ENCODE measurements at places on chromosomes 5 and 9.

- no peak for DNase-seq
These were observed 687 bp downstream of the LYSMD3 start for GRCh38 chr5:90528601-90529193.

DNA sequence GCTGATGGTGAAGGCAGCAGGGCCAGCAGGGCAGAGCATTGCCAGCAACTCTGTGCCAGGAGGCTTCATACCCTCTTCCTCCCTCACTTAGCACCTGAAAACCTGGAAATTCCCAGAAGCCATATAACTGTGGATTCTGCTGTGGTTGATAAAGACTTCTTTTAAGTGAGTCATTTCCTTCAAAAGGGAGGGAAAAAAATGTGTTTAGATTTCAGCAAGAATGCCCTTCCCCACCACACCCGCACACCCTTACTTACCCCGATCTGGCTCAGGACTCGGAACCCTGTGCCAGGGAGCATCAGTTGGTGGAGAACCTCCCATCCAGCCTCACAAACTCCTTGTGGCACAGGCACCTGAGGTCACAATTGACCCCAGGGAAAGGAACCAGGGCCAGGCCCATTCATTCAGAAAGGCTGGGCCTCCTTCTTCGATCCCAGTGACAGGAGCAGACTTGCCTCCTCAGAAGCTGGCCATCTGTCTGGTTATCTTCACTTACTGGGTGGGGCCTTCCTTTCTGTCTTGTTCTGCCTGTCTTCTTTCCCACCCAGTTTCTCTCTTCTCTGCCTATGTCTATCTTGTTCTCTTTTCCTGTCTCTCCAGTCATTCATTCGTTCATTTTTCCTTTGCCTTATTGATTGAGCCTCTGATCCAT is 62.6 kb downstream of the PLAC8L1 start:
- DNase-seq = no peak

DNA sequence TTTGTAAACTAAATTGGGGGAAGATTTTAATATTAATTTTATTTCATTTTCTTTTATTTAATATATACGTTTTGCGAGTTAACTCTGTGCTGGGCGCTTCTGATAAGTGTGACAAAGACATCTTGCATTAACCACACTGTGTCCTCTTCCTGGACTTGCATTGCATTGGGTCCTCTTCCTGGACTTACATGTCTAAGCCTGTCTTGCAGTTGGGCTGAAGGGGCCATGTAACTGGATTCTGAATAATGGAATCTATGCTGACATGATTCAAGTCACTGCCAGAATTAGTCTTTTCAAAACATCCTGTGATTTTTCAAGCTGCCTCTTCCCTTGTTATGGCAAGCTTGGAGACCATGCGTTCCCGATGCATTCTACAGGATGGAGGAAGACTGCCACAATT is 122.6 kb downstream of the TRIM32 start:
- DNase-seq = no peak

- no peak for DNase-seq
These were observed 10.9 kb upstream of the MOB3B start for GRCh38 chr9:27540502-27540901.

DNA sequence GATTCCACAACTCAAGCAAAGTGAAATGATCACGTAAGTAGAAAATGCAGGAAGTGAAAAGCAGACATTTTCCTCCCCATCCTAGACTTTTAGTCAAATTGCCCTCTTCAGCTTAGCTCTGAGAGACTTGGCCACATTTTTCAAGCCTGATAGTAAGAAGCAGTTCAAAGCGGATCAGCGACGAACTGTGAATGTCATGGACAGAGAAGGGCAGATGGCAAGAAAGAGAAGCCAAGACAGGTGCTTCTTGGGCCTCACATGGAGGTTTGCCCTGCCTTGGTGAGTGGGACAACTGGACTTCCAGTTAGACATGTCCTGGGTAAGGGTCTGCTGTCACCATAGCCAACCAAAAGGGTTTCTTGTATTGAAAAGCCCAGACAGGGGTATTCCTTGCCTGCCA is 291.5 kb downstream of the MED10 start:
- no peak for DNase-seq

DNA sequence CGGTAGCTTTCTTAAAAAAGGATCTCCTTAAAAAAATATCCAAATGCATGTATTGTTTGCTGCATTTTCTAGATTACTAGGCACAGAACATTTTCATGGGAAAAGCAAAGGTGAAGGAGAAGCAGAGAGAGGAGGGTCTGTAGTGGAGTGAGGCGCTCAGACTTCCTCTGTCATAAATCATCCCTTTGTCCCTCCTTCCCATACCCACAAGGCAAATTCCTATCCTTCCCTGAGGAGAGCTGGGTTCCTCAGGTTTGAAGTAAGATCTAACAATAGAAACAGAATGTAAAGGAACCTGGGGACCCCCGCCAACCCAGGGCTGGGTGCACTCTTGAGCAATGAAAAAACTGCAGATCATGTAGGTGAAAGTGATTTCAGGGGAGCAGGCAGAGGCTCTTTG is 149.2 kb upstream of the ANKH start:
- DNase-seq = no peak

DNA sequence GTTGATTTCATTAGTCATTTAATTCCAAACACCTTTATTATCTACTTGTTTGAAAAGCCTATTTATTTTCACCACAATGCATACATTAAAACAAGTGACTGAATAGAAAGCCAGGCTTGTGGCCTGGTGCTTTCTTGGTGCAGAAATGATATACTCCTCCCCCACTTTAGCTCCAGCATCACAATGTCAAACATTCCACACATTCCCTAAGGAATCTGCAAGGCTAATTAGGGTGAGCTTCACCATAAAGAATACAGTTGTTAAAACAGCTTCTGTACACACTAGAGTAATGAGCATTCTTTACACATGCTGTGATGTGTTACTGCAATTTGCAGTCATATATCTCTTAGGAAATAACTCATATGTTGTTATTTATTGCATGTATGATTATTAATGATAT is 705.7 kb downstream of the CETN3 start:
- DNase-seq = no peak

- no peak for DNase-seq
These were observed 1.0 kb downstream of the ELAVL2 start for GRCh38 chr9:23824830-23825591.

DNA sequence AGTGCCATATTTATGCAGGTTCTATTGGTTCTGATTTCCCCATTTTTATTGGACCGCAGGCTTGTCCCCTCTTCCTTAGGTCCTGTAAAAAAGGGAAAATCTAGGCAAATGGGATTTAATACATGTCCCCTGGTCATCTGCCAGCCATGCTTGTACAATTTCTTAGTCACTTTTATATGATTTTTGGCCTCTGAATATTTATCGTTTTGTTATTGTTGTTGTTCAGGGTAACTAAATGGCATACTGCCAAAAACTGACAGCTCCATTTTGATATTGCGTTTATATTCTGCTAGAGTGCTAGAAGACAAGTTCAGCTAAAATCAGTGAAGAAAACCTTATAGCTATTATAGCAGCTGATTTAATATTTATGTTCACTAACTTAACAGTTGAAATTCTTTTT is 770.2 kb upstream of the FAM174A start:
- no peak for DNase-seq

GRCh38 chr9:38682713-38683112 is 37.2 kb downstream of the FAM240B start:
- no peak for DNase-seq

- no peak for DNase-seq
These were observed 276.5 kb upstream of the TYRP1 start for GRCh38 chr9:12416716-12417115.

DNA sequence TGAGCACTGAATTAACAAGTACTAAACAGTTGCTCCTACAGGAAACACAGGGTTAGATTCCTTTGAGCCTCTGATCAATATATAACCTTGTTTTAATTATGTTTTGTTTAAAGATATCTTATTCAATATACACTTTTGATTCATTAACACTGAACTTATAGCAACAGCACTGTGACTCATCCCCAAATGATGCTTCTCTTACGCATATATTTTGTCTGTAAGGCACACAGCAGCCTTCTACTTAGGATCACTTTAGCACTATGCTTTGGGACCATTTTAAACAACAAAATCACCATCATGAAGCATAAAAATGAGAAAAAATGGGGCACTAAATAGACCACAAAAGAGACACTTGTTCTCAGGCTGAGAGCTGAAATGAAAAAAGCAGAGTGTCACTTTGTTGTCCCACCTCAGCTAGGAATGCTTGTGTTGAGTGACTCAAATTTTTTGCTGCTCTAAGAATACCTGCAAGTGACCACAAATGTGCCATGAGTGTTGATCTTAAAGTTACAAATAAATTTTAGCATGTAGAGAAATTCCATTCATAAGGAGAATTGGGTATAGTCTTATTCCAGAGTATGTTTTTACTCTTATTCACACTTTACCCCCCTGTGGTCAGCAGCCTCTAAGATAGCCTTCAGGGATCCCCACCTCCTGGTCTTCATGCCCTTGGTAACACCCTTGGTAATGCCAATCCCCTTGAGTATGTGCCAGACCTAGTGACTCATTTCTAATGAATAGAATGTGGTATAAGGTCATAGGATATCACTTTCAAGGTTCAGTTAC is 252.7 kb upstream of the IL12B start:
- no peak for DNase-seq

DNA sequence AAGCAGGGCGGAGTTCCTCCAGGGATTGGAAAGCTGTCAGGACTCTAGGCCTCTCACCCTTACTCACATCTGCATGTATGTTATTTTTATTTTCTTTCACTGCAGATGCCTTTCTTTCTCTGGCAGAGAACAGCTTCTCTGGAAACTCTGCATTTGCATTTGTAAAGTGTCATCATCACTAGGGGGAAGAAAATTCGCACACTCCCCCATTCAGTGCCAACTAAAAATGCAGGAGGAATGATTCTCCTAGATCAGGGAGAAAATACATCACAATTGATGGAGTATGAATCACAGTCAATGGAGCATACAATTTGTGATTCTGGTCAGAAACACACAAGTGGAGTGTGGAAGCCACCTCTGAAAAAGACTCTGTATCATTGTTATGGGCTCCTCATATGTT is 351.4 kb upstream of the FTMT start:
- no peak for DNase-seq

- no peak for DNase-seq
These were observed 2.6 kb downstream of the SLC2A6 start for GRCh38 chr9:133476036-133476931.

GRCh38 chr9:107732781-107733522 is 243.4 kb upstream of the KLF4 start:
- DNase-seq = no peak

DNA sequence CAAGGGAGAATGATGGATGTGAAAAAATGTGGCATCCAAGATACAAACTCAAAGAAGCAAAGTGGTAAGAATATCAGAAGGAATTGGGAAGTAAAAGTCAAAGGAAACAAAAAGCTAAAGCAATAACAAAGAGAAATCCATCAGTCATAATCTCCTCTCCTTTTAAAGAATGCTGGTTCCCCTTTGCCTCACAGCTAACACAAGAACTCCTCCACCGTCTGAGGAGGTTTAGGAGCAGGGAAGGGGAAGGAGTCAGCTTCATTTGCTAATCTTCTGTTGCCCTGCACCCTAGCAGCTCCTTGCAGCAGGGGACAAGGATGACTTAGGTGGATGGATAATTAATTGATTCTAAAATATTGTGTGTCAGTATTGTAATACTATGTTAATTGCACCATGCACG is 16.4 kb downstream of the CD274 start:
- no peak for DNase-seq

DNA sequence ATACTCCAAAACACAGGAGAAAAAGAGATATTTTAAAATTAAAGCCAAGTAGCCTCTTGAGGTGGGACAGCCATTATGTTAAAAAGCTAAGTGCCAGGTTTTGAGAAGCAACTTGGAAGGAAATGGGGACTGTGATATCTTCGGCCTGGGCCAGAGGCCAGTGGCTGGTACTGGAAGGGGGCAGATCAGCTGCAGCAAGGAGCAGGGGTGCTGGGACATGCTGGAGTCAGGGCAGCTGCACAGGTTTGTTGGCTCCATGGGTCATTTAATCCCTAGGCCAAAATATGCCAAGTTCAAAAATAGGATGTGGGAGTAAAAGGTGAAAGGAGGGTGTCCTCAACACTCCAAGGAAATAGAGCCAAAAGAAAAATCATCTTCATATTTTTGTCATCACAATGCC is 30.0 kb downstream of the ADRB2 start:
- no peak for DNase-seq

GRCh38 chr5:172565931-172566665 is 75.0 kb upstream of the NEURL1B start:
- DNase-seq = no peak

GRCh38 chr5:93300309-93300923 is 280.6 kb downstream of the NR2F1-AS1 start:
- DNase-seq = no peak

DNA sequence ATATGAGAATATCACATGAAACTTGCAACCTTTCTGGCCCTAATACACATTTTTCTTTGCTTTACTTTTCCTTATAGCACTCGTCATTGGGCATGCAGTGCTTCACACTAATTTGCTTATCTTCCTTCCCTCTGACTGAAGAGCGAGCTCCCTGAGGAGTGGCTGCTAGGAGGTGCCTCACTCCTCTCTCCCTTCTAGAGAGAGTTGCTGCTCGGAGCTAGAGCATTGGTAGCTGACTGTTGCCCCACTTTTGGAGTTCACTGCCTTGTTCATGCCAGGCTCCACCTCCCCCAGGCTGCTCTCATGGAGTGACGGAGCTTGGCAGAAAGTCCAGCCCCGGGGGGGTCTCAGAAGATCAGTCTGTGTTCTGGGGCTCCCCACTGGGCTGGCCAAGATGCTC is 413.2 kb downstream of the MED10 start:
- no peak for DNase-seq

DNA sequence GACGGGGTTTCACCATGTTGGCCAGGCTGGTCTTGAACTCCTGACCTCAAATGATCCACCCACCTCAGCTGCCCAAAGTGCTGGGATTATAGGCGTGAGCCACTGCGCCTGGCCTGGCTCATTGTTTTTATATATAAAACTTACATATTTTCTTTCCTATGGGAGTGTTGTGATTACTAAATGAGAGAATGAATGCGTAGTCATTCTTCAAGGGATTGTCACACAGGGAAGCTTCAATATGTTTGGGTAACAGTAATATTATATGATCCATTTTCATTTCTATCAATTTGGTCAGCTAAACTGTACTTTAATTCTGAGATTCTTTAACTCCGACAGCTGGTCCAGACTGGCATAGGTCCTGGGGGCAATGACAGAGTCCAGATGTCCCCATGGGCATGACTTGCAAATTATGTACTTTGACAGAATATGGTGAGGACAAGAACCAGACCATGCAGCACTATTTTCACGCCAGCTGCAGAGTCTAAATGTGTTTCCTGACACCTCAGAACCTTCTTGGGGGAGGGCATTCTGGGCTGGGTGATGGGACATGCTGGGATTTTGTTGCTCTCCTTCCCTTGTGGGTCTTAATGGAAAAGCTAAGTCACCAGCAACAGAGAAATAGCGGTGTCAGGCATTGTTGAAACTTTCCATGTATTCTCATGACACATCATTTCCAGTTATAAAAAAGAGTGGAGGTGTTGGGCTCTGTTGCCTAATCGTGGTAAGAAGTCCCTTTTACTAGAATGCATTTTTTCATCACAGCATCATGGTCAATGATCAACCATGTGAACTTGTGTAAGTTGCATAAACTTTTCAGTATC is 40.9 kb upstream of the TNC start:
- DNase-seq = no peak

GRCh38 chr5:138978080-138978479 is 102.9 kb upstream of the LRRTM2 start:
- no peak for DNase-seq

- no peak for DNase-seq
These were observed 91.1 kb downstream of the IQGAP2 start for GRCh38 chr5:76494201-76494600.
